ENCODE measurements at places on chromosomes 4 and X.

DNA sequence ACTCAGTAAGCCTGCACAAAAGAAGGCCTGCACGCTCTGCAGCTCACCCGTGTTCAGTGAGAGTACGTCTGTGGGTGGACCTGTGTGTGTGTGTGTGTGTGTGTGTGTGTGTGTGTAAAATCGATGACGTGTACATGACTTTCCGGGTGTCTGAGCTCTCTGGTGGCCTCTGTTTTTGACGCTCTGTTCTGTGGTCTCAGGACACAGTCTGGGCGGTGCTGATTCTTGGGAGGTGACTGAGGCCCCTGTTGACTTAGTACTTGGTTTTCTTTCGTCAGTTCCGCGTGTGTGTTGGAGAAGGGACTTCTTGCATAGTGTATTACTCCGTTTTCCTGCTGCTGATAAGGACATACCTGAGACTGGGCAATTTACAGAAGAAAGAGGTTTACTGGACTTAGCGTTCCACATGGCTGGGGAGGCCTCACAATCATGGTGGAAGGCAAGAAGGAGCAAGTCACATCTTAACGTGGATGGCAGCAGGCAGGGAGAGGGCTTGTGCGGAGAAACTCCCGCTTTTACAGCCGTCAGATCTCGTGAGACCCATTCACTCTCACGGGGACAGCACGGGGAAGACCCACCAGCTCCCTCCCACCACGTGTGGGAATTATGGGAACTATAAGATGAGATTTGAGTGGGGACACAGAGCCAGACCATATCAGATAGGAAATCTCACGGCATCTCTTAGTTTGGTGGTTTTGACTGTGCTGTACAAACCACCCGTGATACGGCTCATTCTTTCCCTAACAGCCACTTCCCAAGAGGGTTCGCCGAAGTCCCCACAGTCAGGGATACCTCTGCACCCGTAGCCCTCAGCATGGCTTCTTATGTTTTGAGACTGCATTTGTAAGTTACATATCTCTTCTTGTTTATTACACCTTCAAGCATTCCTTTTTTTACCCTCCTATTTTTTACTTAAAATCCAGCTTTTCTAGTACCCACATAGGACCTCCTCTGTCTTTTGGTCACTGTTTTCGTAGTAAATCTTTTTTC lies 24.5 kb downstream of the UVSSA start:
- no peak for DNase-seq

GRCh38 chrX:18151157-18151556 lies 69.5 kb downstream of the BEND2 start:
- no peak for DNase-seq

- no peak for DNase-seq
Measured at GRCh38 chr4:141814499-141814898, 178.1 kb downstream of the IL15 start.

GRCh38 chrX:18297251-18297650 lies 57.2 kb downstream of the SCML2 start:
- DNase-seq = no peak

GRCh38 chr4:53205970-53206369 lies 159.9 kb downstream of the SCFD2 start:
- no peak for DNase-seq

DNA sequence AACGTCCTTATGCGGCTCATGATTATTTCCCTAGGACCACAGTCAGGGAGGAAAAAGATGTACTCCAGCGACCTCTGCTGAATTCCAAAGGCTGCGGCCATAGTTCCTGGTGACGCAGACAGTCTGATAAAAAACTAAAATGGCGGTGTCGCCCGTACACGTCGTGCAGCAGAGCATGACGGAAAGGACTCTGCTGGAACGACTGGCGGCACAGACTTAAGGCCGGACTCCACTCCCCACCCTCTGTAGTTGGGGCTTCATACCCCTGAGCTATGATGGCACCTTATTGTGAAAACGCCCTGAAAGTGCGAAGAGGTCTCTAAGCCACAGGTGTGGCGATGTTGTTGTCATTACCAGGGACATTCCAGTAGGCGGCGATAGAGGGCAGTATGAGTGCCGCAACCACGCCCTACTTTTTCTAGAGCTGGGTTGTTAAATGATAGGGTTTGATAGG lies 90.0 kb upstream of the EDA2R start:
- peak; percentile 23 for DNase-seq

DNA sequence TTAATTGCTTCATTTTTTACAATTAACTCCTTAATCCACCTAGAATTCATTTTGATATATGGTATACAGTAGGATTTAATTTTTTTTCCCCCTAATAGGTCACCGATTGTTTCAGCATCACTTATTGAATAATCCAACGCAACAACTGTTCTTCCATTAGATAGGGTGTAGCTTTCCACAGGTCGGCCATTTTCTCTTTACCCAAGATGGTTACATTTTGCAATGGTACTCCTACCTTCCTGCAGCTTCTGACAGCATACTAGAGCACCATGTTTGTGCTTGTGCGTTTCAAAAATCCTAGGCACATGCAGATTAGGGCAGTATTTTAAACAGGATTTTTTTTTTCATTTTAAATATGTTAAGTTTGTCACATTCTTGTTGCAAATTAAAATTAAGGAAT lies 2.3 kb downstream of the LINC00632 start:
- no peak for DNase-seq

DNA sequence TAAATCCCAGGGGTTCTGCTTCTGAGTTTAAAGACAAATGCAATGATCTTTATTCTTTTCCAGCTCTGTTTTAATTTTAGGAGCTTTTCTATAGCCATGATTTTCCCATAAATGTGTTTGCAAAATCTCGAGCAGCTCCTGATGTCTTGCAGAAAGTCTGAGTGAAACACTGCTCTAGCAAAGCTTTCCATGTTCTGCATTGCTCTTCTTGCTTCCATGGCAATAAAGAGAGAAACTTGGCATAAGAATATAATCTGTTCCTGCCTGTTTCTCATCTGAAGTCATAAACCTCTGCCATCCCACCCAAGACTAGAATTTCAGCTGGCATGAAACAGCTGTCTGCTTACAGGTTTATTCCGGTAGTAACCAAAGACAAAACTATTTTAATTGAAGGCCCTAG lies 254.5 kb downstream of the SPRY1 start:
- no peak for DNase-seq

- no peak for DNase-seq
Measured at GRCh38 chr4:62135565-62136156, 935.5 kb downstream of the ADGRL3 start.

DNA sequence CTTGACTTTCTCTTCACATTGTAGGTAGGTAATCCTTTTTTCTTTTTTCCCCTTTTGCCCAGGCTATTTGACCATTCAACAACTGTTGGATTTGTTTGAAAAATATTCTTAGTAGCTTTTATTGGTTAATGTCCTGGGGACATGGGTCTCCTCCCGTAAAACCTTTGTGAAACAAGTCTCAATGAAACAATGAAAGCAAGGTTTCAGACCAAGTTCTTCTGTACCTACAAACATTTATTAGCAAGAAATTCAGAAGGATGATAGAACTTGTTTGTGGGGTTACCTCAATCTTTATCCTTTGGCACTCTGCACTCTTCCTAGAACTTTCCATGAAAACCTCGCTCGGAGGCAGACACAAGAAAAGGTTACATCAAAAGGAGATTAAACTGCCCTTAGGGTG lies 190.7 kb upstream of the ANK2 start:
- DNase-seq = no peak

DNA sequence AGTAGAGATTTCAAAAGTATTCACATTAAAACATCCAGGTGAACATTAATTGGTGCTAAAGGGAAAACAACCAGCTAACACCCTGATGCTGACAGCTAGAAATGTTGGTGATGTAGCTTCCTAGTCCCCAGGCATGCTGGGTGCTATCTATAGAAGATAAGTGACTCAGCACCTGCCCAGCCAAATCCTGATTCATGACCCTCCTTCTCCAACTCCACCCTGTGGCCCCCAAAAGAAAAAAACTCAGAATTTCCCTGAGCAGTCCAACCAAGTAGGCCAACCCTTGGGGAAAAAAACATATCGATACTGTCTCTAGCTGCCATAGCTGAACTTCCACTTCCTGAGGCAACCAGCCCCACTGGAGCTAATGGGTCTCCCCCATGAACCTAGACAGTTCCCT lies 197.6 kb upstream of the KLF3 start:
- no peak for DNase-seq
